Inflammatory macrophage treated with lipopolysaccharide for 1 hour (primary cell): ENCODE measurements at places on chromosomes 13 and 19.

- DNase-seq, result no peak
Measured at GRCh38 chr19:6211632-6212402, 68.0 kb downstream of the MLLT1 start.

DNA sequence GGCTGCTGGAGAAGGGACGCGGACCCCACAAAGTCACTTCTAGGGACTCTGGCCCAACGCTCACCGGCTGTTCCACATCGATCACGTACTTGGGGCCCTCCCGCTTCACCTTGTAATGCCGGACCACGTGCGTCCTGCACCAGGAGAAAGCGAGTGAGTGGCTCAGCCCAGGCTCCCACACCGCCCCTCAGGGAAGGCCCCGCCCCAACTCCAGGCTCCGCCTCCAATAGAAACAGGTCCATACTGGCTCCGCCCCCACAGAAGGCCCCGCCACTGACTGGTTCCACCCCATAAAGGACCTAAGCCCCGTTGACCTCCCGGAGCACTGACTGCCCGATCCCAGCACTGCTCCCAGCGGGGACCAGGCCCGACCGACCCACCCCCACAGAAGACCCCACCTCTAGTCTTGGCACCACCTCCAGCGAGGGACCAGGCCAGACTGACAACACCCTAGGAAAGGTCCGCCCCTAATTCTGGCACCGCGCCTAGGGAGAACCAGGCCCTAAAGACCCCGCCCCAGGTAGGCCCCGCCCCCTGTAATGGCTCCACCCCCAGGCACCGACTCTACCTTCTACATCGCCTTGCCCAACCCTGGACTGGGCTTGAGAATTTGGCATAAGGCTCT, 11.3 kb downstream of the STAP2 start:
- DNase-seq, result peak; percentile 59

GRCh38 chr13:74287724-74288169, 153.5 kb upstream of the KLF12 start:
- peak; percentile 52 for DNase-seq

- DNase-seq, result no peak
Measured at GRCh38 chr13:106481919-106482318, 53.5 kb downstream of the EFNB2 start.

DNA sequence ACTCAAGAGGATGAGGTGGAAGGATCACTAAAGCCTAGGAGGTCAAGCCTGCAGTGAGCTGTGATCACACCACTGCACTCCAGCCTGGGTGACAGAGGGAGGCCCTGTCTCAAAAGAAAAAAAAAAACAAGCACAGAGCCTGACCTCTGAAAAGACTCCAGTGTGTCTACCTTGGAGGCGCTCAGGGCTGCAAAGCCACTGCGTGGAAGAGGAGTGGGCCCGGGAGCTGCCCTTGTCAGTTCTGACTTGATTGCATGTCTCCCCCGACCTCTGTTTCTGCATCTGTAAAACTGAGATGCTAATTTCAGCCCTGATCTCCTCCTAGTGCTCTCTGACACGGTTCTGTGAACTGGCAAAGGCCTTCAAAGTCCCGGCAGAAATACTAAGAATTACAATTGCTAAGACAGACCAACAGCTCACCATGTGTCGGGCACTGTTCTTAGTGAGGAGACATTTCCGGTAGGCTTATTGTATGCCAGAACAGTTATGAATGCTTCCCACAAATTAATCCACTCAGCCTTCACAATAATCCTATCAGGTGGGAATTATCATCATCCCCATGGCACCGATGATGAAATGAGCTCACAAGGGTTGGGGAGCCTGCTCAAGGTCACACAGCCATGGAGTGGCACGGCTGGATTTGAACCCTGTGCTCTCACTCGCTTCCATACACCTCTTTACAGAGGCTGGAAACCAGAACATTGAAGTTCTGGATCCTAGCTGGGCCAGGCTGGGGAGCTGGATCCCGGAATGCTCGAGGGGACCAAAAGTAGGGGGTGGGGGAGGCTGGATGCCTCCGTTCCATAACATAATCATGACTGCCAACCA, 3.5 kb downstream of the AKT2 start:
- no peak for DNase-seq

DNA sequence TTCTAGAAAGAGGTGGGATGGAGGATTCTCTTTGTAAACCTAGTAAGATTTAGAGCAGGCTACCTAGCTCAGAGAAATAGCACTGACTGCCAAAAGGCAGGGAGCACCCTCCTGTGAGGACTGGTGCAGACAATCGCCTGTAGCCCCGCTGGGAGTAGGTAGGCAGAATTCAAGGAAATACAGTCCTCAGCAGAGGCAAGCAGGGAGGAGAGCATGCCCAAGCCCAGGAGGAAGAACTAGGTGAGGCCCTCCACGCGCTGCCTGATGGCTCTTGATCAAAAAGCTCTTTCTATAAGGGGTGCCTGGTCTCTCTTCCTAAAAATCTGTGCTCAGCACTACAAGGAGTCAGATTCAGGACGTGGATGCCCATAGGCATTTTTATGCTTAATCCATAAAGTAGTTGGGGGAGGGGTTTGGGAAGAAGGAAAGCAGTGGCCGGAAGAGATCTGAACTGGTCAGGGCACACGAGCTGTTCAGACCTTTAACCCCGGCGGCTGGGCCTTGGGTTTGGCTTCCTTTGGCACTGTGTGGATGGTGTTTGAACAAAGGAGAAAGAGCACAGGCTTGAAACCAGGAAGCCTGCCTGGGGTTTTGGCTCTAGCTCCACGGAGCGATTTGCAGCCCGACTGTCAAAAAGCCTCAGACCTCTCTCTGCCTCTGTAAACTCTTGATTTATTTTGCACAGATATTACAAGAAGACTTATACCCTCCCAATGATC, 320.6 kb downstream of the FOXO1 start:
- DNase-seq, result no peak

DNA sequence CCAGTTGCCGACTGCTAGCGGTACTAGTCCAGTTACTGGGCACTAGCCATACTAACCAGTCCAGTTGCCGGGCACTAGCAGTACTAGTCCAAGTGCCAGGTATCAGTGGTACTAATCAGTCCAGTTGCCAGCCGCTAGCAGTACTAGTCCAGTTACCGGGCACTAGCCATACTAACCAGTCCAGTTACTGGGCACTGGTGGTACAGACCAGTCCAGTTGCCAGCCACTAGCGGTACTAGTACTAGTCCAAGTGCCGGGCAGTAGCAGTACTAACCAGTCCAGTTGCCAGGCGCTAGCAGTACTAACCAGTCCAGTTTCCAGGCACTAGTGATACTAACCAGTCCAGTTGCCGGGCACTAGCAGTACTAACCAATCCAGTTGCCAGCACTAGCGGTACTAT, 124.1 kb upstream of the MCF2L start:
- DNase-seq, result no peak

DNA sequence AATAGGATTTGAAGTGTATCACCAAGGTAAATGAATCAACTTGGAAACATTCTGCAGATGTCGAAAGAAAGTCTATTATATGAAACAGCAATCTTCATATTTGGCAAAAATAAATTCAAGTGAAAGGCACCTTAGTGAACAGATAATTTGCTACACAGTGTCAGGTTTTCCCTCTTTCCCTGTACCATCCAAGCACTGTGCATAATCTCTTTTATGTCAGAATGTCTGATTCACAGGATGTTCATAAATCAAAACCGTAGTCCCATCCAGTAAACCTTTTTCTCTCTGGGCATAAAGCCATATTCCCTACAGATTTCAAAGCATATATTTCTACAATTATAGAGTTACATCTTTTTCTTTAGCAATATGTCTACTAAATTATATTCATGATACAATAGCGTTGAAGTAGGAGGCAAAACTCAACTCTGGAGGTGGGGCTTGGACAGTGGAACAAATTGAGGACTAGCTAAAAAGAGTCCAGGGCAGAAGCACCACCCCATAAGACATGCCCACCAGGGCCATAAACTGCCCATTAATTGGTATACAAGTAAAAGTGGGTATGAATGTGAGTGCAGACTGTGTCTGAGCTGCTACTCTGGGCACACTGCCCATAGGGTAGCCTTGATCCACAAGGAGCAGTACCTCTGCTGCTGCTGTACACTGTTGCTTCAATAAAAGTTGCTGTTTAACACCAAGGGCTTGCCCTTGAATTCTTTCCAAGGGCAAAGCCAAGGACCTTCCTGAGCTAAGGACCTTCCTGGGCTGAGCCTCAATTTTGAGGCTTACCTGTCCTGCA, 72.1 kb upstream of the MYCBP2 start:
- no peak for DNase-seq

GRCh38 chr19:48415395-48415794, 21.9 kb downstream of the GRIN2D start:
- DNase-seq, result peak; percentile 78

- no peak for DNase-seq
Measured at GRCh38 chr13:22049384-22049783, 378.5 kb downstream of the FGF9 start.

GRCh38 chr13:114185182-114185971, 6.3 kb downstream of the CFAP97D2 start:
- DNase-seq, result no peak

- DNase-seq, result no peak
Measured at GRCh38 chr13:47337781-47338507, 441.1 kb upstream of the HTR2A start.

- DNase-seq, result no peak
Measured at GRCh38 chr13:81223778-81224177, 882.9 kb upstream of the SPRY2 start.

DNA sequence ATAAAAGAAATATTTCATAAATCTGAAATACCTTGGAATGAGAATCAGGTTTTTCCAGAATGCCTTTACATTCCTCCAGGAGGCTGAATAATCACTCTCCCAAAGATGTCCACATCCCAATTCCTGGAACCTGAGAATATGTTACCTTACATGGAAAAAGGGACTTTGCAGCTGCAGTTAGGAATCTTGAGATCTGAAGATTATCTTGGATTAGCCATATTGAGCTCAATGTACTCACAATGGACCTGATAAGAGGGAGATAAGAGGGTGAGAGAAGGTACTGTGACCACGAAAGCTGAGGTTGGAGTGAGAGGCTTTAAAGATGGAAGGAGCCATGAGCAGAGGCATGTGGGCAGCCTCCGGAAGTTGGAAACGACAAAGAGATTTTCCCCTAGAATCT, 36.8 kb upstream of the MBNL2 start:
- DNase-seq, result no peak
